SK-N-DZ (cell line): ENCODE measurements at places on chromosomes 12 and 14.
A peak's percentile ranks its signal among the peaks of the same experiment; 100 is the strongest.

DNA sequence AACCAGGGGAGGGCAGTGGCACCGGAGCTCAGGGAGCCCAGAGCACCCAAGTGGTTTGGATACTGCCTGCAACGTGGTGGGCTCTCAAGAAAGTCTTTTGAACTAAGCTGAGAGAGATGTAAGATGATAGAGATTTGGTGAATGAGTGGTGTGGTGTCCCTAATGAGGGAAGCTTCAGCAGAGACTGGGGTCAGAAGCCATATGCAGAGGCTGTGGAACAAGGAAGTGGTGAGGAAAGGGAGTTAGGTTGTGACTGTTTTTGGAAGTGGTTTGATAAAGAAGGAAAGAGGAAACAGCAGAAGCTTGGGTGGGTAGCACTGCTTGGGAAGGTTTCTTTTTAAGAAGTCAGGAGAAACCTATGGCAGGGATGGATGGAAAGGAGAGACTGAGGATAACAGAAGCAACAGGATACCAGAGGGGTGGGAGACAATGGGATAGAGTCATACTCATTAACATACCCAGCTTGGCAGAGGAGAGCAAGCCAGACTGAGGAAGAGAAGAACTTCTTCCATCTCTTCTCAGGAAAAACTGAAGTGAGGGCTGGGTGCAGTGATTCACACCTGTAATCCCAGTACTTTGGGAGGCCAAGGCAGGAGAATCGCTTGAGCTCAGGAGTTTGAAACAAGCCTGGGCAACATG is 24.1 kb downstream of the SLC4A8 start:
- no peak for DNase-seq

- DNase-seq, result no peak
These were observed 14.0 kb downstream of the CEP83 start for GRCh38 chr12:94445662-94446061.

DNA sequence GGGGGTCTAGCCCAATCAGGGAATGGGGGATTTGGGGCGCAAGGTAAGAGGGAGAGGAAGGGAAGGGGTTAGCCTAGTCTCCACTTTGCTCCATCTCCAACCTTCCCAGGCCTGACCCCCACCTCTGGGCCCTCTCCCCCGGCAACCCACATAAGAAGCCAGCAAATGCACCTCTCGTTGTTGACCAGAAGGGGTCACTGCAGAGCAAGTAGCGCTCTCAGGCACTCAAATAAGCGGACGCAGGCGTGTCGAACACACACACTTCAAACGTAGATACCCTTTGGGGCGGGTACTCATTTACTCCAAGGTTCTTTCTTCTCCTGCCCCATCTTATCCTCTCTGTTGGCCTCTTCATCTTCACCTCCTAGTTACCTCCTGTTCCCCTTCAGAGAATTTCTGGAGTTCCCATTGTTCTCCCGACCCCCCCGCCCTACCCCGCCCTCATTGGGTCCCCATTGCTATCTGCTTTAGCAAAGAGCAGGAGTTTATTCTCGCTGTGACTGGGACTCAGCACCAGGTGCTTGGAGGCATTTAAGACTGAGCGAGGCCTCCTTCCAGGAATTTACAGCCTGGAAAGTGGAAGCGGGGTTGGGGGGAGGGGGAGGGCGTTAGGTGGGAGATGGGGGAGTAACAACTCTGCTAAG is 1.5 kb upstream of the SRRM4 start:
- peak; percentile 89 for DNase-seq

GRCh38 chr14:101992708-101993107 is 28.3 kb downstream of the DYNC1H1 start:
- DNase-seq, result no peak

DNA sequence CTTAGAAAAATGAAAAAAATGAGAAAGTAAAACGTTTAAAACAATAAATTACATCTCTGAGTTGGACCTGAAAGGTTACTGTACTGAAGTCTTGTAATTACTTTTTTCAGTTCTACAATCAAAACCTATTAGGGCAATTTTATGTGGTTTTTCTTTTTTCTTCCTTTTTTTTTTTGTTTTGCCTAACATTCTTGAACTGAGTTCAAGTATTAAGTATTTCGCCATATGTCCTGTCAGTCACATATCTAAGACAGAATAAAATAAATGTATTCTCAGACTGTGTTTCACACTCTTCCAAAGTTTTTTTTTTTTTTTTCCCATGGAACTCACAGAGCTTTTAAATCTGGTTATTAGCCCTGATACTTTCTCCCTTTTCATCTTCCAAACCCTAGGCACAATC is 172.0 kb downstream of the BCAT1 start:
- DNase-seq, result no peak

DNA sequence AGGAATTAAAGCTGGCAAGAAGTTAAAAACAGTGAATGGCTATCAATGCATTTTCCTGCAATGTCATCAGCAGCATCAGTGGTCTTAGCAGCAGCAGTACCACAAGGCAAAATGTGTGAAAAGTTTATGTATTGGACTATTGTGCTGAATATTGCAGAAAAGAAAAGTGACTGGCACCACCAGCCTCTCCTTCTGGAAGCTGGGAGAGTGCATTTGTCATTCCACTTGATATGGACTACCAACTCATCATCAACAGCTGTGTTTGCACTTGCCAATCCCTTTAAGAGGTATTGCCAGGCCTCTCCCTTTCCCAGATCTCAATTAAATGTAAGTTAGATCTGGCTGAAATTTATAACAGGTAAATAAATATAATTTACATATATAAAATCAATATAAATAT is 151.0 kb upstream of the GZMB start:
- DNase-seq, result no peak

DNA sequence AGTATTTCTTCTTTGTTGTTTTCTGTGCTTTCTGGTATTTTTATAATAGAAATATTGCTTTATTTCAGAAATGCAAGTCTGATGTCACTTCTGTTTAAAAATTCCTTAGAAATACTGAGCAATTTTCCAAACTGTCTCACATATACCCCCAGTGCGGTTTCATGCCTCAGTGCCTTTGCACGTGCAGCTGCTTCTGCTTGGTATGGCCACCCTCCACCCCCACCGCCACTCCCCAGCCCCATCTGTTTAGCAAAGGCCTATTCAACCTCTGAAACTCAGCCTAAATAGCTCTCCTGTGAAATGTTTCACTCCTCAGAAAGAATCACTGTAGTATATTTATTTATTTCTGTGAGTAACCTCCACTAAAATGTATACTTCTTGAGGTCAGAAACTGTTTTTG is 52.3 kb downstream of the PPM1H start:
- DNase-seq, result no peak

GRCh38 chr12:2675776-2676175 is 119.0 kb upstream of the FKBP4 start:
- no peak for DNase-seq

DNA sequence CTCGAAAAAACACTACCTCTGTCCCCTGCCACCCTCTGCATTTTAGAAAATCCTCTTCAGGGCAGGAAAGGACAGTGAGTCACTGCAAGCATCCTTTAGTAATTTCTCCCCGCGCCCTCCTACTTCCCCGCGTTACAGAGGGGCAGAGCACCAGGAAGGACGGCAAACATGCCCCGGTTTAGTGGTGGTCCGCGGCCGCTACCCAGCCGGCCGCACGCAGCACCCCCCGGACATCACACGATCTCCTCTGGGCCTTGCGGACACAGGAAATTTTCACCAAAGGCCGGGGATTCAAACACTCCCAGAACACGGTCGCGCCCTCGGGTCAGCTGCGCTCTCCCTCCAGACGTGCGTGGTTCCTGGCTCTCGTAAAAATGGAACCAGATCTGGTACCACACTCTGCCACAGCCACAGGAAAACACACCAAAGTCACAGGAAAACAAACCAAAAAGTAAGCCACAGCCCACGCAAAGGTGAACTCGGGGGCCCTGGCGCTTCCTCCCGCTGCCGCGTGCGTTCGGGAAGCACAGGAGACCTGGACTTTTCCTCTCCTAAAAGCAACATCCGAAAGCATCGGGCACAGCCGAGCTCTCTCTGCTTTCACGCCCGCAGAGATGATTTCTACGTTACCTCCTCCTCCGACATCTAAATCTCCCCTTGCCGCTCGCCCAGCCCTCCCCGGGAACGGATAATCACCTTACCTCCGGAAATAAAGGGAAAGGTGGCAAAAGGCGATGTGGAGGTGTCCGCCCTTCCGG is 839 bp downstream of the SLC38A1 start:
- DNase-seq, result no peak

DNA sequence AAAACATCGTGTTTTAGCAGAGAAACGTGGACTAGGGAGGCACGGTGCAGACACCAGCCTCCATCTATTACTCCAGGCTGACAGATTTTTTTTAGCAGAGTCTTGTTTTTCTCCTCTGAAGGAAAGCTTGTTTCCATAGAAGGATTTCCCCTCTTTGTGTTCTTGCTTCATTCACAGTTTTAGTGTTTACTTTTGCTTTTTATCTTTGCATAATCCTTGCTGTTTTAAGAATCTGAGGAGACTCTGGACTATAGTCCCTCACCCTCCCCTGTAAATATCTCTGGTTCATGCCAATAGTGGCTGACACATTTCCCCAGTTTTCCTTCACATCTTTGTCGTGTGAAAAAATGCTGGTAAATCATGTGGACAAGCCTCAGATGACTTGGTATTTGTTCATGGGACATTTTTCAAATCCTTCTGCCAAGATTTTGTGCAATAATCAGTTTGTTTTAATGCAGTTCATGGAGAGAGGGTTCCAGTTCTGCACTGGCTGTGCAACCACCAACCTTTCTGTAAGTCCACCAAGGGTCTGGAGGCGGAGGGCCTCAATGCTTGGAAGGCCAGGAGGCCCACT is 39.9 kb upstream of the TMCC3 start:
- DNase-seq, result no peak

- DNase-seq, result no peak
These were observed 733 bp upstream of the PPFIBP1 start for GRCh38 chr12:27523305-27523641.

DNA sequence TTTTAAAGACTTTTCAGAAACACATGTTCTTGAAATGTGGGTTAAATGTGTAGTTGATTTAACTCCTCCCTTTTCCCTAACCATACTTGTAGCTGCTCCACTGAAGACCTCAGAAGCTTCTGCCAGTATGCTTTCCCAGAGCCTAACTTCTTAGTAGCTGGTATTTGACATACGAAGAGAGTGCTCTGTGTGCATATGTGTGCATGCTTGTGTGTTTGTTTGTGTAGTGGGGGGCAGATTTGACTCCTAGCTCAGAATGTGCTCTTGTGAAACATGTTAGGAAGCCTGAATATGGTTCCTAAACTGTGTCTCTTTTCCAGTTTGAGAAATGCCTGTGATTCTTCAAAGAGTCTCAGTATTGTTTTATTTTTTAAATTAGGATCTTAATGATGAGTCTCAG is 420.4 kb downstream of the PCNX1 start:
- DNase-seq, result no peak

GRCh38 chr14:21534576-21534975 is 8.4 kb upstream of the SALL2 start:
- no peak for DNase-seq

DNA sequence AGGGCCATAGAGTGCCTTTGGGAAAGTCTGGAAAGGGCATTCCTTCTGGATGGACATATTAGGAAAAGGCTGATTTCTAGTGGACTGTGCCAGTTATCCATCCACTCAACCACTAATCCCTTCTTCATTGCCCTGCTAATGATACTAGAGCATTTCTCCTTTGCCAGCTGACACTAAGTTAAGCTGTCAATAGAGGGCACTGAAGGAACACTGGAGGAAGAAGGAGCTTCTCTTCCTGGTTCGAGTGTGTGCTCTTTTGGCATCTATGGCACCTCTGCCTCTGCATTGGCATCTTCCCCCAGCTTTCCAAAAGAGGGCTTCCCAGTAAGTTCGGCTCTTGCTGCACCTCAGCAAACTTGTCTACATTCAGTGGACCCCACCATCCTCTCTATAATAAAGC is 165.4 kb downstream of the DERA start:
- peak; percentile 39 for DNase-seq

DNA sequence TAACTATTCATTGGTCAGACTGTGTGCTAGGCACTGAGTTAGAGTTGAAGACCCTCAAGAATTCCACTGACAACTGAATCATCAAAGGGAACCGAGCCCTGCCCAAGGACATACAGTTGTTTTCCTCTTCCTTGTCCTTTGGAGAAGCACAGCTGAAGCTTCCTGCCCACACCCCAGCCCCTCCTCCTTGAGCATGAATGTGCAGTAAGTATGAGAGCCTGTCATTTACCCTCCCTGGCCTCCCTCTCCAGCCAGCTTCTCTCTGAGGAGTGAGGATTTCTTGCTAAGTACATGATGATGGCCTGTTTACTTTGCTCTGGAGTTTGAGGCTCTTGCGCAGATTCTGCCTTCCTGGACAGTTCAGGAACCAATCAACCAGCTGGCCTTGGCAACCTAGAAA is 235.2 kb downstream of the CACNA1C start:
- no peak for DNase-seq

GRCh38 chr14:101879529-101880336 is 84.6 kb upstream of the DYNC1H1 start:
- no peak for DNase-seq

GRCh38 chr14:72665259-72665658 is 228.6 kb downstream of the DPF3 start:
- DNase-seq, result no peak

DNA sequence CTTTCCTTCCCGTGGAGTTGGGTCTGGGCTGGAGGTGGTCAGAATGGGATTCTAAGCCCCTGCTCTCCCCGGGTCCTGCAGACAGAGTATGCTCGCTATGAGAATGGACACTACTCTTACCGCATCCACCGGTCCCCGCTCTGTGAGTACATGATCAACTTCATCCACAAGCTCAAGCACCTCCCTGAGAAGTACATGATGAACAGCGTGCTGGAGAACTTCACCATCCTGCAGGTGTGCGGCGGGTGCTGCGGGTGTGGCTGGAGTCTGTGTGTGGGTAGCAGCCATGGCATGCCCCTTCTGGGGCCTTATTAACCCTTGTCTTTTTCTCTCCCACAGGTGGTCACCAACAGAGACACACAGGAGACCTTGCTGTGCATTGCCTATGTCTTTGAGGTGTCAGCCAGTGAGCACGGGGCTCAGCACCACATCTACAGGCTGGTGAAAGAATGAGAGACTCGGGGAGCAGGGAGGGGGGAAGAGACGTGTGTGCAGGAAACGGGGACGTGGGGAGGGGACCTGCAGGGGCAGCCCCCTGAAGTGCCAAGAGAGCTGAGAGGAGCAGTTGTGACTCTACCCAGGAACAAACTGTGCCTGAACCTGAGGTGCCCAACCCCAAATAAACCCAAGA is 37.0 kb upstream of the TSPAN9 start:
- no peak for DNase-seq

DNA sequence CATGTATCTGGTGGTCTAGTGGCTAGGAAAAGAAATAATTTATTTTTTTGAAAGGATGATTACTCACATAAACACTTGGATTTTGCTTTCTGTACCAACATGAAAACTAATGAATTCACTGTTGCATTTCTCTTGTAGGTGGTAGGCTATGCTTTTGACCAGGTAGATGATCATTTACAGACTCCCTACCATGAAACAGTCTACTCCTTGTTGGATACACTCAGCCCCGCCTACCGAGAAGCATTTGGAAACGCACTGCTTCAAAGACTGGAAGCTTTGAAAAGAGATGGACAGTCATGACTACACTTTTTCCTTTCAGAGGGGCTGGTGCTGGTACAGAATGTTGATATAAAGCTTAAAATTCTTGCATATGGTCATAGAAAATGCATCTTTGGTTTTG is 6.5 kb upstream of the AK7 start:
- no peak for DNase-seq
